Activated naive CD4-positive, alpha-beta T cell treated with Interleukin-2 at 50 U/mL for 16 hours (primary cell): ENCODE measurements at places on chromosomes 2 and 18.

GRCh38 chr2:30408961-30409387 is 38.1 kb upstream of the LCLAT1 start:
- DNase-seq: no peak

- DNase-seq: no peak
These were observed 189.1 kb upstream of the ERBB4 start for GRCh38 chr2:212727751-212728150.

DNA sequence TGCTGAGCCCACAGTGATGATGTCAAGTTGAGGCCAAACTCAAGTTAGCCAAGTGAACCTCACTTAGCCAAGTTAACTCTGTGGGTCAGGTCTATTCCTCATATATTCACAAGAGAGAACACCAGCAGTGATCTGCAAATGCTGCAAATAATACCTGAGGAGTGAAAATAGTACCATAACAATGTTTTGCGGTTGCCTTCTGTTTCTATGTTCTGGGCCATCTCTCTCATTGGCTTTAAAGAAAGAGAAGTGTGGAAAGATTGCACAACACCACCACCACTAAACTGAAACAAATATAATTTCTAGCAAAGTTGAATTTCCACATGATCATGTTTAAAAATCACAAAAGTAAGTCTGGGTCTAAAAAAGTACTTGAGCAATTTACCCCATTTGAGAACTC is 211.1 kb upstream of the GALNT5 start:
- no peak for DNase-seq

GRCh38 chr2:230471074-230471473 is 55.1 kb downstream of the SP100 start:
- no peak for DNase-seq
